ENCODE measurements at places on chromosomes 13 and 19.

DNA sequence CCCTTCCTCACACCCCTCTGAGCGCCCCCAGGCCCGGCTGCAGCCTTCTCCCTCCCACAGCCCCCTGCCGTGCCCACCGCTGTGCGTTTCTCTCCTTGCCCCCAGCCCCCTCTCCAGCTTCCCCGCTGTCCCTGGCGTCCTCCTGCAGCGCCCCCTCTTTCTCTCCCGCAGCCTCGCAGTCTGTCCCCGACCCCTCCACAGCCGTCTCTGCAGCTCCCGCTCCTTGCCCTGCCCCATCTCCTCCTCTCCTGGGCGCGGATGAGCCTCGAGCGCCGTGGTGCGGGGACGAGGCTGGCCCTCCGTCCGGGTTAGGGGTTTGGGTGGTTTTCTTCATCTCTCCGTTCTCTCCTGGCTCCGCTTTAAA is 1.1 kb downstream of the KMT5C start:
- no peak for DNase-seq

DNA sequence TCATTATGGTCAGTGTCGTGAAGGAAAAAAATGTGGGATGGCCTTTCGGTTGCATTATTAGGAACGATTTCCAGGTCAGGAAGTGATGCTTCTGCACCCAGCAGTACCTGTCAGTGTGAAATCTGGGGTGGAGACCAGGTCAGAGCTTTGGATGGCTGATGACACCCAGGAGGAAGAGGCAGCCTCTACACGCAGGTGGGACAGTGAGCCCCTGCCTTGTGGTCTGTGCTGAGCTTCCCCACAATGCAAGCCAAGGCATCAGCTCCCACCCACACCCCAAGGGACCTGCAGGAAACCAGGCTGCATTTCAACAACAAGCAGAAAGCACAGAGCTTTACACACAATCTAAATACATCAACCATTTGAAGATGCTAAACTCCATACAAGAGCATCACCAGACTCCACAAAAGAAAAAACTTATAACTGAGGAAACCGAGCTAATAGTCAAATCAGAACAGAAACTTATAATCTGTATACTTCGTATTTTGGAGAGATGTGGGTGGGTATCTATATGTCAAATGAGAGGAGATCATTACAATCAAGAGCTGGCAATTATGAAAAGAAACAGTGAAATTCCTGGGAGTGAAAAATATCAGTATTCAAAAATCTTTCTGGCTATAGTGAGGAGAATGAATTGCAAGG is 130.1 kb downstream of the ZDHHC20 start:
- DNase-seq, result no peak

DNA sequence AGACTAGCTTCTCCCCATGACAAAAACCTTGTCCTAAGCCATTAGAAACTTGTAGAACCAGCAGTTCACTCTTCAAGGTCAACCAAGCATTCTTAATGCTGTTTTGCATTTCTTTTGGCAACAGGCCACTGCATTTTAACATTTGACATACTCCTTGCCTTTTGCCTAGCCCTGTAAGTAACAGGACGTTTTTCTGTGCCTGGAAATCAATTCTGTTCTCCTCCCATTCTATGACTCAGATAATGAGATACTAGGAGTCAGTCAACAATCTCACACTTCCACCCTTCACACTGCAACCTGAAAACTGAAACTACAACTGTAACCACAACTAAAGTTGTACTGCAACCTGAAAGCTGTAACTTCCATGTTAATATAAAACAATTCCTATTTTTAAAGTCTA is 268.7 kb downstream of the MZT1 start:
- DNase-seq, result no peak

DNA sequence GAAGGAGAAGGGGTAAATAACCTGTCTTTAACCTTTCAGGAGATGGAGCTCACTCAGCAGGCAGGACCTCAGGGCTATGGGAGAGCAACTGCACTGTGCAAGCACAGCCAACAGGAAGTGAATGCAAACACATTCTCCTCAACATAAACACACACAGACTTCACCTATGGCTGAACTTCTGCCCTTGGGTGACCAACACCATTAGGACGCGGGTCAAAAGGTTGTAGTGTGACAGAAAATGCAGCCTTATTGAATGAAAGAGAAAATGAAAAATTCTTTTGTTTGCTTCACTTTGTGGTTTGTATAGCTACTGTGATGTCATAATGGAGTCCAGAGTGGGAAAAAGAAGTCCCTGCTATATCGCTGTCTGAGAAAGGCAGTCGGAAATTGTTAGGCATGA is 323.0 kb downstream of the NDFIP2 start:
- no peak for DNase-seq

DNA sequence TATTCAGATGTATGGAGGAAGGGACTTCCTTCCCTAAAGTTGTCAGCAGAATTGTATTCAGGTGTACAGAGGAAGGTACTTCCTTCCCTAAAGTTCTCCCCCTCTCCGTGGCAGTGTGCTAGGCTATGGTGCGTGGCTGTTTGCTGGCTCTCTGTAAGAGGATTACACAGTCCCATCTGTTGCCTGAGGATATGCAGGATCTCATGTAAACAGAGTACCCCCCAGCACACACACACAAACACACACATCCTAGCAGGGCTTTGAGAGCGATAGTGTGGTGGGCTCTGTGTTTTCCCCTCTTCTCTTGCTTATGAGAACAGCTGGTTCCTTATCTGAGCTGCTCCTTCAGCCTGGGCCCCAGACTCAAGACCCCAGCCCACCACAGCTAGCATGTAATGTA is 10.3 kb downstream of the NEK5 start:
- no peak for DNase-seq

DNA sequence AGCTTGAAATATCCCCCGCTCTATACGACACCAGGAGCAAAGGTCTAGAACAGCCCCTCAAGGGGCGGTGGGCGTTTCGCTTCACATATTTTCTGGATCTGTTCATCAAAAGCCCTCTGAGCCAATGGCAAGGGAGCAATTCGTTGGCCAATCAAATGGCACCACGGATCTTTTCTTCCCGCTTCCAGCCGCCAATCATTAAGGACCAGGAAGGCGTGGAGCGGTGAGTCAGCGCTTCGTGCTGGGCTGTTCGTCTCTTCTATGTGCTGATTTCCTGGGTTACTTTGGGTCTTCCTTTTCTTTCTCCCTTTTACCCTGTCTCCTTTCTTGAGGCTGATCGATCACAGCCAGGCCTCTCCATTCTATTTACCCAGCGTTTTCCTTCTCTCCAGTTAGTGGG is at the start of gene NLRP4:
TSS of gene NLRP4 (plus strand) at position 201 of the 400 bp plus-strand sequence. CDS start 15,541 bp downstream, outside the sequence.
- DNase-seq, result no peak

GRCh38 chr13:46662690-46663089 is 109.7 kb downstream of the LRCH1 start:
- DNase-seq, result no peak

GRCh38 chr19:20153281-20153680 is 13.7 kb upstream of the ZNF486 start:
- DNase-seq, result no peak
